Activated T-cell treated with anti-CD3 and anti-CD28 coated beads, Interleukin-2, amount 50 U/mL, for 4 hours (primary cell): ENCODE measurements at places on chromosomes 1 and 21. TPM values are rescaled to one million over a fixed set of nuclear protein-coding genes. Genes with fewer than 3 reads are reported as not detected.
A peak's percentile ranks its signal among the peaks of the same experiment; 100 is the strongest.

DNA sequence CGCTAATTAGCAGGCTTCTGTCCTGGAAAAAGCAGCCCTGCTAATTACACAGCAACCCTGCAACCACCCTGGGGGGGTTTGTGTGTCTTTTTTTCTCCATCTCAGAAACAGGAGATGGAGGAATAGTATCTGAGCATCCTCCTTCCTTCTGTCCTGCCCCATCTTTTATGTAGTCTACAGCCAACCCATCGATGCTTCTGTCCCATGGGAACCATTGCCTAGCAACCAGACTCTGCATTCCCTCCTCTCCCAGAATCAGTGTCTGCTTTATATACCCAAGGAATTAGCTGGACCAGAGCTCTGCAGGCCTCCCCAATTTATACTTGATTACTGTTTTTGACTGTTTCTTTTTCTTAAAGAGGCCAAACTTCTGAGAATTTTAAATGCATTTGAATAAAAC lies 35.1 kb downstream of the LRRC38 start:
- no peak for DNase-seq

DNA sequence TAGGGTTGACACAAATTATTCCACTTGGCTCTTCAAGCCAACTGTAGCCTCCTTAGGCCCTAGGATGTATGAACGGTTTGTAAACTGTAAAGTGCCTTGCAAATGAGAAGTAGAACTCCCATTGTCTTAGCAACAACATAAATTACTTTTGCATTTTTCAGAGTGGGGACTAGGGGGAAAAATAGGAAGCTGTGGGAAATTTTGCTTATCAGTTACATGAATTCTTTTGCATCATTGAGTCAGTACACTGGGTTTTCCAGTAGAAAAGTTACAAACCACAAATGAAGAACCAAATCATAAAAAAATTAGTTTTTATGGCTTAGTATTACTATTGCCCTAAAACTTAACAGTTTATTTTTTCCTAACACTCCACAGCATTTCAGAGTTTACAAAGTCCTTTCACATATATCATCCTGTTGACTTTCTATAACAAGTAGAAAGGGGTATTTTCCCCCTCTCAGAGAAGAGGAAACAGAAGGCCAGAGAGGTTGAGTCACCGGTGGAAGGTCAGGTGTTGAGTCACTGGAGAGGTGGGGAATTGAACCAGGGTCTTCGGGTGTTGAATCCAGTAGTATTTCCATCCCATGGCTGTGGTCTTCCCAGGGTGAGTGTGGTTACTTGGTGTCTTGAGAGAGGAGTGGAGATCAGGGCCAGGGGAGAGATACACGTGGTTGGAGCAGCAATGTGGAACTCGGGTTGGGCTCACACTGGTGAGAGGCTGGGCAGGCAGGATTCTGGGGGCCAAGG lies 71.9 kb upstream of the USP24 start:
- no peak for DNase-seq

- DNase-seq, result no peak
Observed at GRCh38 chr1:55443175-55443915, 228.2 kb upstream of the USP24 start.

Gene NTMT2
- total RNA-seq, result not detected

DNA sequence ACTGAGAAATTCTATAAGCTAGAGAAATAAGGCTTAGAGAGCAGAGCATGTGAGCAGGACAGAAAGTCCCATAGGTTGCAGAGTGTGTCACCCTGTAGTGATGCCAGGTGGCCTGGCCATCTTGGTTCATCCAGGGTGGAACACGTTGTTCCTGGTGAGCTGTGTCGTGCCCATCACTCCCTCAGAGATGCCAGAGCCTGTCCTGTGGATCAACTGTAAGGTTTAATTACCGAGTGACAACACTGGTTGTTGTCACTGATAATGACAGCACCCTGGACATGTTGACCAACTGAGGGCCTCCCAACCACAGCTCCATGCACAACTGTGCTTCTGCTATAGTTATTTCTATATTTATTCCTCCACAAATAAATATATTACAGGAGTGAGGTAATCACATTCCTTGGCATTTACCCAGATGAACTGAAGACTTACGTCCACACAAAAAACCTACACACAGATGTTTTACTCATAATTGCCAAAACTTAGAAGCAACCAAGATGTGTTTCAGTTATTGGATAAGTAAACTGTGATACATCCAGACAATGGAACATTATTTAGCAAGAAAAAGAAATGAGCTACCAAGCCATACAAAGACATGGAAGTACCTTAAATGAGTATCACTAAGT lies 6.2 kb downstream of the C1orf198 start:
- no peak for DNase-seq

- DNase-seq, result no peak
Observed at GRCh38 chr1:232385221-232385620, 244.7 kb downstream of the SIPA1L2 start.

GRCh38 chr1:34924759-34925555 lies 4.5 kb downstream of the DLGAP3 start:
- DNase-seq, result peak; percentile 33

DNA sequence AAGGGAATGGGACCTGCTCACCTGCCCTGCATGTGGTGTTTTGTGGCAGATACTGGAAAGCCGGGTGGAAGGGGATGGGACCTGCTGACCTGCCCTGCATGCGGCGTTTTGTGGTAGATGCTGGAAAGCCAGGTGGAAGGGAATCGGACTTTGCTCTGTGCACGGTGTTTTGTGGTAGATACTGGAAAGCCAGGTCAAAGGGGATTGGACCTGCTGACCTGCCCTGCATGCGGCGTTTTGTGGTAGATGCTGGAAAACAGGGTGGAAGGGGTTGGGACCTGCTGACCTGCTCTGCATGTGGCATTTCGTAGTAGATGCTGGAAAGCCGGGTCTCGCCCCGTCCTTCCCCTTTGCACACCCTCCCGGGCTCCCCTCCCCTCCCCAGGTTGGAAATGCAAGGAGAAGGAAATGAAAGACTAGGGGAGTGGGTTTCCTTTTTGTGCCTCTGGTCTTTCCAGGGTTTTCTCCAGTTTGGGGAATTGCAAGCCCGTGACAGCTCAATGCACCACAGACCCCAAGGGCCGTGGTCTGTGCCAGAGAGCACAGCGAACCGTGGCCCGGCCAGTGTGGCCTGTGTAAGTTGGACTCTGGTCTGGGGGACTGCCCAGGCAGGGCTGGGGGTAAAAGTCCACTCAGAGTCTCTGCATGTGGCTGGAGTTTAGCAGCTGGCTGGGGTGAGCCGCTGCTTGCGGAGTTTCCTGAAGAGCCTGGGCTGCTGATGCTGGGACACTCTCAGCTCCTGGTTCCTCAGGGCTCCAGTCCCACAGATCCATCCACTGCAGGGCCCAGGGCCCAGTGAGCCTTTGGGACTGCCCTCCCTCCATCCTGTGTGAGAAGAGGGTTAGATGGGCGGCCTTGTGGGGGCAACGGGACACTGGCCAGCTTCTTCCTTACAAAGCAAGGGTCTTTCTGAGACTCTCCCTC lies 105.5 kb downstream of the CRYAA start:
- no peak for DNase-seq

GRCh38 chr1:243667133-243667532 lies 182.9 kb downstream of the AKT3 start:
- DNase-seq, result no peak

GRCh38 chr1:9174243-9174642 lies 45.3 kb upstream of the GPR157 start:
- DNase-seq, result no peak

DNA sequence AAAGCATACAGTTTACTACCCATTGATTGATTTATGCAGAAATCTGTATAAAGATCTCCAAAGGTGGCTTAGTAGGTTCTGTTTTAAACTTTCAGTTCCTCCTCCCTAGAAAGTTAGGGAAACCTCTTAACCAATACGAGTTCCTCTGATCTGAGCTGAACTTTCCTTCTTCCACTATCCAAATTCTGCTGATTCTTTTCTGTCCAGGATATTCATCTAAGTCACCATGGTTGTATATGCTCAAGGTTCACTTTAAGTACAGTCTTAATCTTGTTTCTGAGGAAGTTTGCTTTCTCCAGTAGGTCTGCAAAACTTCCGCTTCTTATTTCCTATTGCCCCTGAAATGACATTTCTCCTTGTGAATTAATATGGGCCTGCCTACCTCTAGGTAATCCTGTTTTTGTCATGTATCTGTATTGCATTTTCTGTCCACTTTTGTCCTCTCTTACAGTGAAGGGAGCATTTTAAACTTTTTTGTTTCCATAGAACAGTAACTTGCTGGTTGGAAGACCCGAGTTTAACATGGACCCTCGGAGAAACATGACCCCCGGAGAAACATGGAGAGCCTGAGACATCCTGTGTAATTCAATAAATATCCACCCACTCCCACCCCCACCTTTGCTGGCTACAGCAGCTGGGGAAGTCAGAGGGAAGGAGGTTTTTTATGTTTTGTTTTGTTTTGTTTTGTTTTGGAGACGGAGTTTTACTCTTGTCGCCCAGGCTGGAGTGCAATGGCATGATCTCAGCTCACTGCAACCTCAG lies 16.7 kb upstream of the TUT4 start:
- DNase-seq, result no peak

DNA sequence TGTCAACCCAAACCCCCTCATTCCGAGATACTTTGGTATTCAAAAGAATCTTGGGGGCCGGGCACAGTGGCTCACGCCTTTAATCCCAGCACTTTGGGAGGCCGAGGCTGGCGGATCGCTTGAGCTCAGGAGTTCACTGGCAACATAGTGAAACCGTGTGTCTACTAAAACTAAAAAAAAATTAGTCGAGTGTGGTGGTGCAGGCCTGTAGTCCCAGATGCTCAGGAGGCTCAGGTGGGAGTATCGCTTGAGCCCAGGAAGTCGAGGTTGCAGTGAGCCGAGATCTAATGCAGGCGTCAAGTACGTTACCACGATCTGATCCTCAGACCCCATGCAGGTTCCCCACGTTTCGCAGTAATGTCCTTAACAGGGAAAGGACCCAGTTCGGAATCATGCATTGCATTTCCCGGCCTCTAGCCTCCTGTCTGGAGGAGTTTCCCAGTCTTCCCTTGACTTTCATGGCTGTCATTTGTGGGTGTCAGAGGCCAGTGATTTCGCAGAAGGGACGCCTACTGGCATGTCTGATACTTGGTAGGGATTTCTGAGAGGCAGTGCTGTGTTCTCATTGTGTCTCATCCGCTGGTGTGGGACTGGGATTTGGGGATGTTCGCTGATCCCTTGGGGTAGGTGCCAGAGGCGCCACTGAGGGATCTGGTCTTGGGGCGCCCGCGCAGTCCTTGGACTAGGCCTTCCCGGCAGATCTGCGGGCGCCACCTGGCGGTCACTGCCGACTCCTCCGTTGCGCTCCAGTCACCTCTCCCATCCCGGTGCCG lies 39.3 kb upstream of the HMGN1 start:
- DNase-seq, result peak; percentile 90

DNA sequence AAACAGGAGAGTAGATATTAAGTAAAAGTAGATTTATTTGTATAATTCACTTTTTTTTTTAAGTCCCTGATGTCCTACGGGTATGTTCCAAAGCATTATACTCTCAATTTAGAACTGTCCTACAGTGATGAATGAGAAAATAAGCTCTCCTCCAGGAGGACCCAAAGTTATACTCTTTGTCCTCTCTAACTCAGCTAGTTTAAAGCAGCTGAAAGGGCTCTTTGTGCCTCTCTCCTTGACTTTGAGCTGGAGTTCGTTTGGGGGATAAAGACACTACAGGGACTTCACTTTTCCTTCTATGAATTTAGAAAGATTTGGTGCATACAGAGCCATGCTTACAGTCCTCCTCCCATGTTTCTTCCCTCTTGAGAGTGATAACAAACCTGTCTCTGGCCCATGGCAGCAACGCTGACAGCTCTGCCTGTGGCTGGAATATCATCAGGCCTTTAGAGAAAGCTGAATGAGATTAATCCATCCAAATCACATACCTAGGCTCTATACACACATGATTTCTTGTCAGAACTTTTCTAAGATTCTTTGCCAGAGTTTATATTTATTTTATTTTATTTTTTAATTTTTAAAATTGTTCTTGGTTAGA lies 134.3 kb downstream of the PIK3R3 start:
- no peak for DNase-seq

- no peak for DNase-seq
Observed at GRCh38 chr1:20534659-20535417, 17.5 kb upstream of the FAM43B start.

DNA sequence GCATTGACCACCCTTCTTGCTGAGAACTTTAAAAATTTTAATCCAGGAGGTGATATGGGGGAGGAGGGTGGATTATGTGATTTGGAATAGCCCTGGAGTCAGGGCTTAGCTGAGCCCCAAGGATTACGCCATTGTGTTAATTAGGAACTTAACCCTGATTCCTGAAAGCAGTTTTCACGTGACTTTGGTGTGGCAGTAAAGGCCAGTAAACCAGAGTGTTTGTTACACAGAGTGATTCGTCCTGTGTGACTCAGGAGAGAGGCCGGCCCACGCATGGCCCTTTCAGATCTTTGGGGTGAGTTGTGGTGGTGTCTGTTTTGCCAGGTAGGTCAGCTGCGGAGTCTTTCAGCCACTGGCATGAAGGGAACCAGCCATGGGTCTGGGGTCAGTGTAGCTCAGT lies 107.6 kb downstream of the NOS1AP start:
- no peak for DNase-seq

DNA sequence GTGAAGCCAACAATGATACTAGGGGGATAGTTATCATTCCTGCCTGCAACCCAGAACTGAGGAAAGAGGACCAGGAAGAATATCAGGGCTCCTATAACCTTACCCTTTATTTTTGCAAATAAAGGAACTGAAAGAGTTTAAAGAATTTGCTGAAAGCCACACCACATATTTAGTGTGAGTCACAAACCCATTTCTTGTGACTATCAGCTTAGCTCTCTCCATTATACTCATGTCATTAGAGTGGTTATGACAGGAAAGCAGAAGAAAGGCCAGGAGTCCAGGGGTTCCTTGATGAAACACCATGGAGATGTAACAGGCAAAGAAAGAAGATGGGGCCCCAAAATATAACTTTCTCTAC lies 141.1 kb upstream of the SAMSN1 start:
- DNase-seq, result no peak

DNA sequence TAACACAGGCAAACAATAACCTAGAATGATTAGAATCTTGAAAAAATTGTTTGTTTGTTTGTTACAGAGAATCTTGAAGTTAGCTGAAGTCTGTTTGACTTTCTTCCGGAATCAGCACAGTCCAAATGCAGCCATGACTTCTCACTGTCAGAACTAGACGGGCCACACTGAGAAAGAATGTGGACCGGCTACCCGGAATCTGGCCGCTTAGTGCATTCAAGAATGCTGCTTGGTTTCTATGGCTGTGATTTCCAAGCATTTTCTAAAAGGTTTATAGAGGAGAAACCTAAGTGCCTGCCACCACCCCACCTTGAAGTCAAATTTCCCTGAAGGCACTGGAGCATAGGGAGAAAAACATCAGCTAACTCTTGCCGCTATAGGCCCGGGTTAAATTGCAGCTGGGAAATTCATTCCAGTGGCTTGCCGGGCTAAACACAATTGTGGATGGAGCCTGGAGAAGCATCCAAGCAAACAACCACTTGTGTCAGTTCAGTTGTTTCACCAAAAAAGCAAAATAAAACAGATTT lies 231.1 kb downstream of the DISC1 start:
- no peak for DNase-seq
